ENCODE measurements at places on chromosomes 11 and 22.

DNA sequence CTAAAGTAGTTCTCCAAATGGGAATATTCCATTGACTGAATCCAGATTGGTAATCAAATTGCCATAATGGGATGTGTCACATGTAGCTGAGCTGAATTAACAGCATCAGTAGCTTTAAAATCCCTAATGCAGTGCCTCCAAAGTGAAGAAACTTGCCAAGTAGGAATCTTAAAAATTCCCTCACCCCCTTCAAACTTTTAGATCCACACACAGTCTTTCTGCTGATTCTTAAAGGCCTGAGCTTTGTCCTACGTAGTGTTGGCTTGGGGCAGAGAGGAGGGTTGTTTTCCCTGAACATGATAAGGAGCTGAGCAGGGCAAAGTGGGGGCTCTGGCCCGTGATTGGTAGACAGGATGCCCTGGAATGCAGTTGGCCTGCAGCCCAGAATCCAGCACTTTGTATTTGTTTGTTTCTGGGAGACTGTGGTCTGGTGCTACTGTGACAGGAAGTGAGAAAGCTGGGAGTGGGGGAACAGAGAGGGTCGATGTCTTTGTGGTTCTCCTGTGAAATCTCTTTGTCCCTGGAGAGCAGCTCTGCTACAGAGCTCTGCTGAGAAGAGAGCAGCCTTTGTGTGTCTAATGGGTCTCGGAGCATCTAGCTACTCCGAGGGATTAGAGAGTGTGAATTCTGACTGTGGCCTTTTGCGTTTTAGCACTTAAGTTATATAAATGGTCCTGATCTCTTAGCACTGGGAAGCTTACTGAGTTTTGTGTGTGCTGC, 16.9 kb downstream of the CTNND1 start:
- peaks cover 93% of the 10 kb centered on the region for H3K4me1 ChIP-seq
- peak overlapping the region; percentile 99 for H3K27ac ChIP-seq
- H3K36me3 ChIP-seq, result peaks cover 83% of the 10 kb centered on the region
- peak; percentile 93 for DNase-seq

- peaks cover 18% of the 10 kb centered on the region for H3K36me3 ChIP-seq
- no peak overlapping the region for H3K27ac ChIP-seq
- H3K4me3 ChIP-seq, result no peak overlapping the region
- DNase-seq, result no peak
- no peaks in the 10 kb centered on the region for H3K4me1 ChIP-seq
Observed at GRCh38 chr11:68441466-68442230, 18.9 kb upstream of the PPP6R3 start.

DNA sequence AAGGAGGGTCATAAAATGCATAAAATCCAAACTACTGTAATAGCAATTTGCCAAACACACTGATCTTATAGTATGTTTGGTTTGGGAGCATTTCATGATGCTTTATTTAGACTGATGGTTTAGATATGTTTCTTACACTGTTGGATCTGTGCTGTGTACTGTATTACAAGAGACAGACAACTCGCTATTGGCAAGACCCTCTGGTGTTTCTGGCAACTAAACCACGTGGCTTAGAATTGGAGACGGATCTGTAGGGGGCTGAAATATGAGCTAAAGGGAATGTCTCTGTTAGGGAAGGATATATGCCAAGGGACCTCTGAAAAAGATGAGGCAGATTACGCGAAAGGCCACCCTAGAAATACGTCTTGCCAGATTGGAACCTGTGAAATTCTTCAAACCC, 208.7 kb downstream of the BARX2 start:
- H3K36me3 ChIP-seq, result no peaks in the 10 kb centered on the region
- no peak overlapping the region for H3K4me3 ChIP-seq
- H3K4me1 ChIP-seq, result no peaks in the 10 kb centered on the region

- no peak overlapping the region for H3K4me3 ChIP-seq
- H3K36me3 ChIP-seq, result peaks cover 10% of the 10 kb centered on the region
- no peaks in the 10 kb centered on the region for H3K4me1 ChIP-seq
- no peaks in the 10 kb centered on the region for H3K27me3 ChIP-seq
- no peak for DNase-seq
Observed at GRCh38 chr11:550021-550745, 10.4 kb downstream of the LMNTD2 start.

DNA sequence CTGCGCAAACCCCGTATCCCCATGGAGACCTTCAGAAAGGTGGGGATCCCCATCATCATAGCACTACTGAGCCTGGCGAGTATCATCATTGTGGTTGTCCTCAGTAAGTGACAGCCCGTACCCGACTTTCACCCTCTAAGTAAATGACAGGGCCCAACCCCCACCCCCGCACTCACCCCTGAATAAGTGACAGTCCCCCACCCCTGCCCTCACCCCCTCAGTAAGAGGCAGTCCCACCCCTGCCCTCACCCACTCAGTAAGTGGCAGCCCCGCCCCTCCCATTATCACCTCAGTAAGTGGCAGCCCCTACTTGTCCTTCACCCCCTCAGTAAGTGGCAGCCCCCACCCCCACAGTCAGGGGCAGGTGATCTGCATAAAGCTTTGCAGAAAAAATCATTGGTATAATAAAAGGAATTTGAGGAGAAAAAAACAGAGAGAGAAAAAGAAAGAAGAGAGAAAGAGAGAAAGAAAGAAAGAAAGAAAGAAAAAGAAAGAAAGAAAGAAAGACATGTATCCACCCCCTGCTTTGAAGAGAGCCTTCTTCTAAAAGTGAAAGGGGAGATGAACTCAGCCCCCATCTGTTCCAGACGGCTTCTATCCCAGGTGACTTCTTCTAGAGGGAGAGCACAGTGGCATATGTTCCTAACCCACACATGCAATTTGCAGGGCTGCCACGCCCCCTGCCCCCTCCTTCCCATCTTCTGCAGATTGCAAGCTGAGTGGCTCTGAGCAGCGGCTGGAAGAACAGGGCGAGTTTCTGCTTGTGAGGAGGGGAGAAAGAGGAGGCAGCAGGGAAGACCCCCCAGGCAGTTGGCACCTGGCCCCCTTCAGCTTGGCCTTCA, 12.5 kb upstream of the SMIM35 start:
- no peak overlapping the region for H3K27ac ChIP-seq
- peaks cover 28% of the 10 kb centered on the region for H3K36me3 ChIP-seq
- H3K4me3 ChIP-seq, result no peak overlapping the region
- no peaks in the 10 kb centered on the region for H3K4me1 ChIP-seq

Data from Calu3 (cell line).